HFFc6 (cell line): ENCODE measurements at places on chromosomes 1 and 21.

- no peak overlapping the region for H3K4me3 ChIP-seq
- peaks cover 31% of the 10 kb centered on the region for H3K4me1 ChIP-seq
- DNase-seq = no peak
- H3K36me3 ChIP-seq = no peaks in the 10 kb centered on the region
- H3K27me3 ChIP-seq = no peaks in the 10 kb centered on the region
These were observed 400.1 kb downstream of the NEGR1 start for GRCh38 chr1:71882226-71882625.

DNA sequence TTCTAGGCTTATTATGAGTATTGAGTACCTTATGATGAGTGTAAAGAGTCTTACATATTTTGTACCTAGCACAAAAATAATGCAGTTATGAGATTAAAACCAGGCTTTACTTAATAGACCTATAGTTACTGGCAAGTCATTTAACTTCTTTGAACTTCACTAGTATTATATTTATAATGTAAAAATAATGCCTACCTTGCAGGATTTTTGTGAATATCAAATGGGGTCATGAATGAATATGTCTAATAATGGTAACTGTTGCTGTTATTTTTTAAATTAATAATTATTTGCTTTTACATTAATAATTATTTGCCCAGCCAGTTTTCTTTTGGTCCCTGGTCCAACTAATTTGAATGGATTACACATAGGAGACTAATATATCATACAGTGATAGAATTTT, 242.5 kb downstream of the GPR52 start:
- DNase-seq = no peak
- peaks cover 13% of the 10 kb centered on the region for H3K4me1 ChIP-seq
- H3K36me3 ChIP-seq = no peaks in the 10 kb centered on the region
- no peaks in the 10 kb centered on the region for H3K27me3 ChIP-seq
- no peak overlapping the region for H3K4me3 ChIP-seq

DNA sequence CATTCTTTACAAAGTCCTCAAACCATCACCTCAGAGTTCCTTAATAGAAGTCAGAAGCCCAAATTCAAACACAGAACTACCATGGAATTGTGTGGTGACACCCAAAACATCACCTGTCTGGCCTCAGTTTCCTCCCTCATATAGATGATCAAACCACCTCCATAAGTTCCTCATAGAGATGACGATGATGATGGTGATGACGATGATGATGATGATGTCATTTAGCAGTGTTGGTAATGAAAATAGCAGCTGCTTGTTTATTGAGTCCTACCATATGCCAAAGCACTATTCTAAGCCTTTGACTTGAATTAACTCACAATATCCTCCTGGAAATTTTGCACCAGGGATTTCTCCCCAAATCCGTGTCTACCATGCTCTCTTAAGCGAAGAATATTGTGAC, 139.9 kb downstream of the PROX1 start:
- H3K27ac ChIP-seq = no peak overlapping the region
- H3K36me3 ChIP-seq = no peaks in the 10 kb centered on the region
- no peak overlapping the region for H3K4me3 ChIP-seq
- peaks cover 17% of the 10 kb centered on the region for H3K27me3 ChIP-seq
- H3K4me1 ChIP-seq = peaks cover 25% of the 10 kb centered on the region

DNA sequence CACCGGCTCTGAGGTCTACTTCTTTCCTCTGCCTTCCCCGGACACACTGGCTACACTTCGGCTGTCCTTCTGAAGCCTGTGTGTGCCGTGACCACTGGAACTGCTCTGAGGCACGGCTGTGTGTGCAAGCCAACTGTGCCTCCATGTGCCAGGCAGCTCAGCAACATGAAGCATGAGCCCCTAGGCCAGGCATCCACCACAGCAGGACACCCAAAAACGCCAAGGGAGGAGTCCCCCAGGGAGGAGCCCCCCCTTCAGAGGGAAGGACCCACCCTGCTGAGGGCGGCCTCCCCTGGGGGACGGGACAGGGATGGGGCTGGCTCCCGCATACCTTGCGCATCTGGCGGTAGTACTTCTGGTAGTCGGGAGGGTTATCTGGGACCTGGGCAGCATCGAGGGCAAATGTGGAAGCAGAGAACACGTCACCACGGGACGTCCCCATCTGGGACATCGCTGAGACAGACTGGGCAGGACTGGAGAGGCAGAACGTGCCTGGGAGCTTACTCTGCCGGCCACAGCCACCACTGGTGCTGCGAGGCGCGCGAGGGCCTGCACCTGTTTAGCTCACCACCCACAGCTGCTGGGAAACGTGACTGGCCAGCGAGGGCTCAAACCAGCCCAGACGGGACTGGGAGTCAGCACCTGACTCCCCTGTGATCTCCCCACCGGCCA, 20.5 kb downstream of the LSS start:
- no peak overlapping the region for H3K27ac ChIP-seq
- DNase-seq = no peak
- H3K4me1 ChIP-seq = no peaks in the 10 kb centered on the region
- no peak overlapping the region for H3K4me3 ChIP-seq
- peaks cover 13% of the 10 kb centered on the region; the same call in 1 of the 2 replicates for H3K36me3 ChIP-seq

GRCh38 chr1:36924282-36924811, 110.0 kb downstream of the GRIK3 start:
- H3K4me3 ChIP-seq = no peak overlapping the region
- no peaks in the 10 kb centered on the region; the same call in 1 of the 2 replicates for H3K27me3 ChIP-seq
- DNase-seq = no peak
- no peak overlapping the region for H3K27ac ChIP-seq
- H3K36me3 ChIP-seq = no peaks in the 10 kb centered on the region
